HFFc6 (cell line): ENCODE measurements at places on chromosomes 1 and 21.

GRCh38 chr1:200654660-200655059, 15.0 kb downstream of the DDX59 start:
- no peak for DNase-seq

- no peak for DNase-seq
Observed at GRCh38 chr1:200969726-200970561, 53.6 kb downstream of the KIF21B start.

DNA sequence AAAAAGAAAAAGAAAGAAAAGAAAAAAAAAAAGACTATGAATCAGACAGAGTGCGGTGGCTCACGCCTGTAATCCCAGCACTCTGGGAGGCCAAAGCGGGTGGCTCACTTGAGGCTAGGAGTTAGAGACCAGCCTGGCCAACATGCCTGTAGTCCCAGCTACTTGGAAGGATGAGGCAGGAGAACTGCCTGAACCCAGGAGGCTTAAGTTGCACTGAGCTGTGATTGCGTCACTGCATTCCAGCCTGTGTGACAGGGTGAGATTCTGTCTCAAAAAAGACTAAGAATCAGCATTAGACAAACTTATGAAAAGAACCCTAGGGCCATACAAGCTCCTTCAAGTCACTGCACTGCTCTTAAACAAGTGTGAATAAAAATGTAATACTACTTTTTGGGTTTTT, 16.9 kb downstream of the PSMB4 start:
- peak; percentile 74 for DNase-seq

- DNase-seq: no peak
Observed at GRCh38 chr1:218349348-218350034, 4.4 kb downstream of the TGFB2 start.

GRCh38 chr1:52239708-52240001, 97.8 kb downstream of the ZFYVE9 start:
- no peak for DNase-seq

DNA sequence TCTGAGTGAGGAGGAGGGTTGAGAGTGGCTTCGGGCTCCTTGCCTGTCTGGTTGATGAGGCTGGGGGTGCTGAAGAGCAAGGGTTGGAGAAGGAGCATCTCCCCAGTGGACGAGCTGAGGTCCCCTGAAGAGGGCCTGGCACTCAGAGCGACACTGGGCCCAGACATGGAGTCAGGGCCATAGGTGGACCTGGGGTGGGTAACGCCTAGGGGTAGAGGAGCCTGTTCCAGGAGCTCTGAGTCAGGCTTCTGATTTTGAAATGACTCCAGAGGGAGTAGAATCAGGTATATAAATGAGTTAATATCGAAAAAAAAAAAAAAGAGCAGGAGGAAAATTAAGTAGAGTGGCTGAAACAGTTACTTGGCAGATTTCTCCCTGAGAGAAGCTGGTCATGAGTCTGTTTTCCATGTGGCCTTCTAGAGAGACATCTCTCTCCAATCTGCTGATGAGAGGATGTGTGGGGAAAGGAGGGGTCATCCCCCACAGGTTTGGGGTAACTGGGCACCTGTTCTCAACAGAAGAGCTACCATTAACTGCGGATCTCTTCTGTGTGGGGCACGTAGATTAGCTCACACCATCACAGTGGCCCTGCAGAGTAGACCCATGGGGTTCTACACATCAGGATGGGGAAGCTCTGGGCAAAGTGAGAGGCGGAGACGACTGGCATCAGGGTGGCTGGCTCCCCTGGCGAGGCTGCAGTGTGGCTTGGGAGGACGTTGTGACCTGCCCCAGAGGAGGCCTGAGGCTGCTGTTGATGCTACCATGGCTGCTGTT, 115.5 kb downstream of the DHRS3 start:
- no peak for DNase-seq
